ENCODE measurements at places on chromosomes 3 and 15. TPM values are rescaled to one million over a fixed set of nuclear protein-coding genes. Genes with fewer than 3 reads are reported as not detected.

Gene ARPP21
- polyA plus RNA-seq: 242 TPM

Gene RPS27L
- 50.1 TPM for polyA plus RNA-seq

Gene CHL1
- 2.6 TPM for polyA plus RNA-seq

DNA sequence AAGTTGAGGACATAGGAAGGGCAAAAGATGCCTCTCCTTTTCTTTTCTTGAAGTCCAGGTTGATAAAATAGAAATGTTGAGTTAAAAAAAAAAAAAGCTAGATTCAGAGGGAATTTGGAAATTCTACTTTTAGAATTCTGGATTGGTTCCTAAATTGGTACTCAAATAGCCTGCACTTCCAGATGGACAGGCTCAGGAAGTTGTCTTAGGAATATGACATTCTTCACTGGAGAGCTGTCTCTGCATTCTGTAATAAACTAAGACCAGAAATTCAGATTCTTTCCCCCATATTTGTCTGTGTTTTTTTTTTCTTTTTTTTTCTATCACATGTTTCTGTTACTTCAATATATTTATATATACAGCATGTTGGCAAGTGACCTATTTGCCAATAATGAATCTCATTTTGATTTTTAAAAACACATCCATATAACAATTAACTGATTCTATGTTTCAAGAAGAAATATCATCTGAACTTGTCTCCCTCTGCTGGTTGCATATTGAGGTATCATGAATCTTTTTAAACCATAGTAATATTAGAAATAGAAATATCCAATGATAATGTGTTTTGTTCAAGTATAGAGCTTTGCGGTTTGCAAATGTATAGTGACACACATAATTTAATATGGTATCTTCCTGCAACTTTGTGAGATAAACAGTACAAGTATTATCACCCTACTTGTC is 8.5 kb upstream of the LSAMP start:
- no peak for DNase-seq

DNA sequence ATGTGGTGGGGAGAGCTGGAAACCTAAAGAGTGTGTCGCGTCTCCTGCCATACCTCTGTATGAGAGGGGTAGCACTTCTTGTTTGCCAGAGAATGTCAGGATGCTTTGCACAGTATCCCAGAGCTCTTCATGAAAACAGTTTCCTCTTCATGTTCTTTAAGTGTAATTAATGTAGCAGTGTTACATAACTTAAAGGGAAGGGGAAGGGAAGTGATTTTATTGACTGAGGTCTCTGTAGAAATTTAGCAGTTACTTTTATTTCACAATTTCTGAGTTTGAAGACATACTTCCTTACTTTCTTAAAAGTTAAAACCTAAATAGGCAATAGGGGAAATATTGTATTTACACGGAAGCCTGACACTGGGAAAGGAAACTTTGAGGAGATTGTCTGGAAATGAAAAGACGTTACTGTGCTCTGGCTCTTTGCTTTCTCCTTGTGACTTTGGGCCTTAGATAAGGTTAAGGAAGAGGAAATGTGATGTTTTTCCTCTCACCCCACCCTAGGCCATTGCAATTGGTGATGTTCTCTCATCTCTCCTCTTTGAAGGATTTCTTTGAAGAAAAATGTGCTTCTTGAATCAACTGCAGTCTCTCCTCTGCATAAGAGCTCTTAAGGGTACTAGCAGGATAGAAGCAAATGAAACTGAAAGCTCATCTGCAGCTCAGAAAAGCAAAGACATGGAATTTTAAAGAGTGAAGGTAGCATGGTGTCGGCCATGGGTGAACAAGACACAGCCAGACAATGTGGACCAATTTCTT is 6.0 kb downstream of the NXPE3 start:
- DNase-seq: no peak

DNA sequence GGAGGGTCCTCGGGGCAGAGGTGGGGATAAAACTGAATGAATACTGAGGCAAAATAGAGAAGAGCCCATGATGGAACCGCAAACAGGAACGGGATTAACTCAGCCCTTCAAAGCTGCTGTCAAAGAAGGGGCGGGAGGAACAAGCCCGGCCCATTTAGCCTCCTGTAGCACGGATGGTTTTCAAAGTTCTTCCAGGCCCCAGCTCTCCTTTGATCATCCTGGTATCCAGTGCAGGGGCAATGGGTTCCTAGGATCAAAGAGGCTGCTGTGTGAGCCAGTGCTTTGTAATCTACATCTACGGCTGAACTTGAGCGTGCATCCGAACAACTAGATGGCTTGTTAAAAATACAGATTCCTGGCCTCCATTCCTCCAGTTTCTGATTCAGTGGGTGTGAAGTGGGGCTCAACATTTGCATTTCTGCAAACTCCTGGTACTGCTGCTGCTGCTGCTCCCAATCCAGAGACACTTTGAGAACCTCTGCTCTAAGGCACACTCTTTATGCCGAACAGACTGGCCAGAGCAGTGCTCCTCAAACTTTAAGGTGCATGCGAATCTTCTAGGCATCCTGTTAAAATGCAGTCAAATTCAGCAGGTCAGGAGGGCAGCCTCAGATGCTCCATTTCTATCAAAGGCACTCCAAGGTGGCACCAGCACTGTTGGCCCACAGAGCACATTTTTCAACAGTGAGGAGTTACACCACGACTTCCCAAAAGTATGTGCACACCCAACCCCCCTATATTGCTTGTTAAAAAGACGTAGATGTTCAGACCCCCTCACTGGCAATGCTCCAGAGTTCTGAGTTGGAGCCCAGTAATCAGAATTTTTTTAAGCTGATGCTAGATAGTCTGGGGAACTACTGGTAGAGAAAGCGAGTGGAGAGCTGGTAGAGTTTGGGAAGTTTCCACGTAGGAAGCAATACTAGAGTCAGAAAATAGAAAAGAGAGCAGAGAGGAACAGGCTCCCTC is 5.6 kb downstream of the GALNT15 start:
- DNase-seq: no peak

GRCh38 chr15:35061161-35061824 is 23.8 kb downstream of the NANOGP8 start:
- no peak for DNase-seq

- no peak for DNase-seq
These were observed 675.4 kb downstream of the OTOL1 start for GRCh38 chr3:162171970-162172369.

GRCh38 chr3:45965653-45966052 is 22.4 kb downstream of the CXCR6 start:
- DNase-seq: no peak
